ENCODE measurements at places on chromosomes 7 and 10.

- no peak for DNase-seq
Measured at GRCh38 chr7:140196361-140197217, 19.8 kb upstream of the KDM7A start.

GRCh38 chr7:36265680-36266079 is 112.6 kb downstream of the EEPD1 start:
- DNase-seq: no peak

DNA sequence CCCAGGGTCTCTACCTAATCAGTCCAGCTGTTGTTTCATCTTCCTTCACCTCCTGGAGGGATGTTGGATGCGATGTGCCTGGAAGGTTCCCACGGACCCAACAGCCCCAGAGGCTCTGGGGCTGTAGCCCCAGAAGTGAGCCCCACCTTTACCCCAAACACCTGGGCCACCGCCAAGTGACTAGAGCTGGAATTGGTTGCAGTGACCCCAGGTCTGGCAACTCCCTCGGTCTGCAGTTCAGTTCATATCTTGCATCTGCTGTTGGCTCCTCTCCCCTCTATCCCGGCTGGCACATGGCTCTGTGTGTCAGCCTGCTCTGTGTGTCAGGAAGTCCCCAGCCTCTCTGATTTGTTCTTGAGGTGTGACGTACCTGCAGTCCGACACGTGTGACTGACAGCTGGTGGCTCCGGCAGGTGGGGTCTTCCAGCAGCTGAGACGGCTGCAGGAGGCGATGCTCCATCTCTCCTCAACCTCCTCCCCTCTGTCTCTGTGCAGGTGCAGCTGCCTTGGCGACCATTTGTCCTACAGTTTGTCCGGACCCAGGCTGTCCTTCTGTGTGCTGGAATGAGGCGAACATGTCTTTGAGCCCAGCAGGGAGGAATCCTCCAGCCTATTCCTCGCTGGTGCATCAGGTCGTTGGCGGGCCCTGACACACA is 38.6 kb downstream of the ELFN1 start:
- DNase-seq: no peak

DNA sequence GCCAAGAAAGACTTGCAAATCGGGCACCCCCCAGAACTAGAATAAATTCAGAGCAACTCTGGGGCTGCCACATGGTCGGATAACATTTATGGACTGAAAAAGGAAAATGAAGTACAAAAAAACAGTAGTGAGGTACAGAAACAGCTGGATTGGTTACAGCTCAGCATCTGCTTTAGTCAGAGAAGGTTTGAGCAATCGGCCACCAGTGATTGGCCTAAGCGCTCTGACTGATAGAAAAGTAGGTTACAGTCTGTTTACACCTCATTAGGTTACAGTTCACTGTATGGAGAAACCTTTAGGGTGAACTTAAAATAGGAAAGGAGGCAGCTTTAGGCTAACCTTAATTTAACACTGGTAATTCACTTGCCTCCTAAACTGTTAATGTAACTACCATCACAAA is 102.0 kb upstream of the DKK1 start:
- DNase-seq: no peak

GRCh38 chr10:106956216-106956915 is 208.1 kb downstream of the SORCS1 start:
- no peak for DNase-seq

DNA sequence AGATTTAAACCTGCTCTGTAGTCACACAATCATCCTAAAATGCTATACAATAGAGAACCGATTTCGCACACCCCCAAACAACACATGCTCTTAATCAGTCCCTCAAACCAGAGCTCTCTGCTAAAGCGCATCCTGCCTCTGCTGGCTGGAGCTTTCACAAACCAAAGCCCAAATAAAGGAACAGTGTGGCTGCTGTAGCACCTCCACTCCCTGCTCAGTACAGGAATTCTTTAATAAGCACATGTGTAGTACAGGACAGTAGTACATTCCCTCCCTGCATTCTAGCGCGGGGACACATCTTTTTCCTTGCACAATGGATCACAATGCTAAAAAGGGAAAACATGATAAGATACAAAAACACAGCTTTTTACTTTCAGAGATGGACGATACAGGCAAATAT is 684.6 kb downstream of the MAGI2 start:
- DNase-seq: no peak

- DNase-seq: no peak
Measured at GRCh38 chr7:127845522-127846214, 185.6 kb downstream of the LRRC4 start.

- DNase-seq: no peak
Measured at GRCh38 chr7:30188811-30189210, 54.0 kb downstream of the MTURN start.
